IMR-90 (cell line): ENCODE measurements at places on chromosomes 4 and X.

DNA sequence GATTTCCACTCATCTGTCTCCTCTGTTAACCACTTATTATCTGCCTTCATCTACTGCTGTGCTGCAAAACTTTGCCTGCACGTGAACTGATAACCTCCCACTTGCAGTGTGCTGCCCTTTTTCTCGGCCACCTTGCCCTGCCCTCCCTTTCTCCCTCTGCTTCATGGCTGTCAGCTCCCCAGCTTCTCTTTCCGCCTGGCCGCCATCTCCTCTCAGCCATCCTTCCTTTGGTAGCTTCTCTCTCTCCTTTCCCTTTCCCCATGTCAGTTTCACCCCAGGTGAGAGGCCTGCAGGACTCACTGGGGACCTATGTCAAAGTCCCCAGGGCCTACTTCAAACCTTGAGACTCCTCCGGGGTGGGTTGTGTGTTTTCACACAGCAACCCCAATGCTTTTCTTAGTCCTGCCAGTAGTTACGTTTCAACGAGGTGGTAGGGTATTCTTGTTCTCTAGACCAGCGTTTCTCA is 6.6 kb downstream of the MSL3 start:
- no peaks in the 10 kb centered on the region for H3K4me1 ChIP-seq
- no peak overlapping the region for H3K4me3 ChIP-seq
- H3K27ac ChIP-seq = no peak overlapping the region
- no peaks in the 10 kb centered on the region for H3K27me3 ChIP-seq
- H3K36me3 ChIP-seq = peaks cover 27% of the 10 kb centered on the region
- no peak for DNase-seq

- no peak overlapping the region for H3K4me3 ChIP-seq
- 0 out of 2 replicates have a peak, but pooled peaks cover 3% of the 10 kb centered on the region for H3K27me3 ChIP-seq
- no peaks in the 10 kb centered on the region for H3K36me3 ChIP-seq
- H3K27ac ChIP-seq = no peak overlapping the region
- peaks cover 2% of the 10 kb centered on the region; the same call in 1 of the 2 replicates for H3K4me1 ChIP-seq
Observed at GRCh38 chr4:153676486-153676885, 7.6 kb upstream of the TLR2 start.

GRCh38 chrX:373641-374471 is 12.9 kb downstream of the PPP2R3B start:
- H3K27ac ChIP-seq = no peak overlapping the region
- peak overlapping the region; percentile 30 for H3K4me3 ChIP-seq
- H3K36me3 ChIP-seq = no peaks in the 10 kb centered on the region
- peak; percentile 27 for DNase-seq
- H3K27me3 ChIP-seq = peaks cover 5% of the 10 kb centered on the region; the same call in 1 of the 2 replicates

DNA sequence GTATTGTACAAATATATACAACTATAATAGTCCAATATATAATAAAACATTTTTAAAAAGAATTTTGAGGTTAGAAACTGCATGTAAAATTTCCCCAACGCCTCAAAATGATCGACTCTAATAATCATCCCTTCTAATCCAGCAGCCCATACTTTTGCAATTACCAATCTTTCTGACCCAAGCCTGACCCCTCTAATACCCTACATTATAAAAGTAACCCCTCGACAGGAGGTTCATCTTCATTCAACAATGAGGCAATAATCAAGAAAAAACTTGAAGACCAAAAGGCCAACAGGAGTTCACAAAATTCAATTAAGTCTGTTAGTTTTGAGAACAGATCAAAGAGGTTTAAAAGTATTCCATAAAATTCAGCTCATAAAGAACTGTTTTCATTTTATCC is 393.5 kb downstream of the GPM6A start:
- no peaks in the 10 kb centered on the region for H3K36me3 ChIP-seq
- H3K4me3 ChIP-seq = no peak overlapping the region
- no peak for DNase-seq
- H3K27ac ChIP-seq = no peak overlapping the region; the same call in 1 of the 2 replicates

GRCh38 chrX:7143076-7143475 is 4.4 kb upstream of the STS start:
- no peak overlapping the region for H3K4me3 ChIP-seq
- H3K4me1 ChIP-seq = peaks cover 10% of the 10 kb centered on the region
- no peaks in the 10 kb centered on the region for H3K36me3 ChIP-seq
- no peak overlapping the region for H3K27ac ChIP-seq
- H3K27me3 ChIP-seq = no peaks in the 10 kb centered on the region

GRCh38 chrX:121013897-121014455 is 28.4 kb upstream of the CT47A1 start:
- H3K27ac ChIP-seq = no peak overlapping the region
- no peaks in the 10 kb centered on the region for H3K27me3 ChIP-seq
- no peak for DNase-seq
- H3K4me3 ChIP-seq = no peak overlapping the region
- no peaks in the 10 kb centered on the region for H3K36me3 ChIP-seq
- H3K4me1 ChIP-seq = no peaks in the 10 kb centered on the region

DNA sequence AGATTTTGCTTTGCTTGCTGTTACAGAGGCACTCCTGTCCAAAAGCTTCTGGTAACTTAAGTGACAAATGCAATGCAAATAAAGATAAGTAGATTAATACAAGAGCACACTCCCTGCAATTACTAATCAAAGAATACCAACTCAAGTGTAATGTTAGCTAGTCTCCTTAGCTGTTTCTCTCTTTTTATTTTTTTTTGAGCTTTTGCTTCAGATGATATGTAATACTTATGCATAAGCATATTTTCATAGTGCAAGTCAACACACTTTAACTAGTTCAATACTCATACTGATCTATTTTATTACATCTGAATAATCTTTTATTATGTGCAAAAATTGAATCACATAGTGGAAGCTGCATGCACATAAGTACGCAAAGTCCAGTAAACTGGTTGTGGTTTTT is 2.7 kb downstream of the SLC7A11 start:
- peaks cover 5% of the 10 kb centered on the region for H3K4me1 ChIP-seq
- no peak for DNase-seq
- no peaks in the 10 kb centered on the region for H3K27me3 ChIP-seq
- H3K36me3 ChIP-seq = peaks cover 3% of the 10 kb centered on the region

- no peak overlapping the region for H3K4me3 ChIP-seq
- DNase-seq = no peak
- no peak overlapping the region for H3K27ac ChIP-seq
- no peaks in the 10 kb centered on the region for H3K27me3 ChIP-seq
- no peaks in the 10 kb centered on the region for H3K4me1 ChIP-seq
- H3K36me3 ChIP-seq = no peaks in the 10 kb centered on the region
Observed at GRCh38 chrX:8520178-8520577, 55.5 kb downstream of the VCX3B start.

DNA sequence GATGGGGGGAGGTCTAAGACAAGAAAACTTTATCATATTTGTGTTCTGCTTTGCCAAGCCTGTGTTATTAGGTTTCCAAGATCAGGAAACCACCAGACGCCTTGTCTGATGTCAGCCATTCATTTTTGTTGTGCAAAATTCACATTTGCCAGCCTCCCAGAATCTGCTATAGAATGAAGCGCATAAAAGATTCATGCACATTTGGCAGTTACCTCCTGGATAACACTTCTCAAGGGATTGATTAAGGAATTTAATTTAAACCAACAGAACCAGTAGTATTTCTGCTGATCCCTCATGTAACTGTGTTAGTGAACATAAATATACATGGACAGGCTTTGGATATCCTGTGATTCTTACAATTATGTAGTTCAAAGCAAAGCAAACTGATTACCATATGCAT is 187.9 kb downstream of the COMMD8 start:
- H3K4me3 ChIP-seq = no peak overlapping the region
- DNase-seq = no peak
- no peaks in the 10 kb centered on the region for H3K27me3 ChIP-seq
- H3K4me1 ChIP-seq = no peaks in the 10 kb centered on the region

- H3K4me1 ChIP-seq = 0 out of 2 replicates have a peak, but pooled peaks cover 2% of the 10 kb centered on the region
- H3K36me3 ChIP-seq = peaks cover 18% of the 10 kb centered on the region
- H3K4me3 ChIP-seq = no peak overlapping the region
- peak; percentile 71 for DNase-seq
Observed at GRCh38 chr4:39825741-39826231, 127.8 kb downstream of the UBE2K start.

DNA sequence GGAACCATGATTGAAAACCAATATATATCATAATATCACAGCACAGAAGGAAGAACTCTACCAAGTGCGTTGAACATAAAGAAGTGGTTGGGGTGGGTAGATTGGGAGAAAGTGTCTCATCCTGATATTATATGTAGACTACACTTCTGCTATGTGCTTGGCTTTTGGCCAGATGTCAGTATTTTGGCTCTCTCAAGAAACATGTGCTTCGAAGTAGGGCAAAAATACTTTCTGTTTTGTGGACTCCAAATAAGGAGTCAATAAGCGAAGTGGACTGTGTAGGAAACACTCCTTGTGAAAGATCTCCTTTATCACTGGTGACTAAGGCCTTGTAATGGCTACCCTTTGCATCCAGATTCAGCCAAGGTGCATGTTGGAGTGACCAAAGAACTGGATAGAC is 7.8 kb upstream of the HPSE start:
- peaks cover 5% of the 10 kb centered on the region; the same call in 1 of the 2 replicates for H3K27me3 ChIP-seq
- DNase-seq = no peak
- H3K27ac ChIP-seq = no peak overlapping the region

DNA sequence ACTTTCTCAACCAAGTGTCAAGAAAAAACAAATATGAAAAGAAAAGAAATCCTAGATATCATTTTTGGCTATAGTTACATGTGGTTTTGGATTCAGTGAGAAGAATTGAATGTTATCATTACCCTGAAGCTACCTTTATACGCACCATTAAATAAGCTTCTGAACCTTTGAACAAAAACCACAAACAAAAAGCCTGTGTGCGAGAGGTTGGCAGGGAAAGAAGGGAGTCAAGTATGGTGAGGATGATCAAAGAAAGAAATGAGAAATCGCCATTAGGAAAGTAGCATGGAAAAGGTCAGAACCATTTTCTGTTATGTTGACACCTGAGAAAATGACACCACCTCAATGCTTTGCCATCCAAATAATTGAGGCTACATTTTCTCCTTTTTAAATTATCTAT is 1.2 kb upstream of the SLC7A11 start:
- no peak for DNase-seq
- no peak overlapping the region for H3K4me3 ChIP-seq
- H3K27ac ChIP-seq = peak overlapping the region; percentile 88; the same call in 1 of the 2 replicates
- no peaks in the 10 kb centered on the region for H3K27me3 ChIP-seq
- no peaks in the 10 kb centered on the region for H3K36me3 ChIP-seq
- peaks cover 4% of the 10 kb centered on the region; the same call in 1 of the 2 replicates for H3K4me1 ChIP-seq

DNA sequence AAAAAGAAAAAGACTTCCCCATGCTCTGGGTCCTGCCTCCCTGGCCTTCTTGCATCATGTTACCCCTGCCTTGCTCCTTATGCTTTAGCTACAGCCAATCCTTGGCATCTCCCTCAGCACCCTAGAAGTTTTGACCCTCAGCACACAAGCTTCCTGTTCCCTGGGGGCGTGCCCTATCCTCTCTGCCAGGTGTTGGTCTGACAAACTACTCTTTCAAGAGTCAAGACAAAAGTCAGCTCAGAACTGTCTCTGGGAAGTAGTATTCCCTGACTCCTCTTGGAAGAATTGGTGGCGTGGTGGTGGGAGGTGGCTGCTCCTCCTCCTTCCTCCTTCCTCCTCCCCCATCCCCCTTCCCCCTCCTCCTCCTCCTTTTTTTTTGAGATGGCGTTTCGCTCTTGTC is 41.0 kb downstream of the PRPS1 start:
- H3K4me1 ChIP-seq = 0 out of 2 replicates have a peak, but pooled peaks cover 1% of the 10 kb centered on the region
- no peak overlapping the region for H3K4me3 ChIP-seq
- no peak overlapping the region for H3K27ac ChIP-seq
- no peak for DNase-seq
- peaks cover 11% of the 10 kb centered on the region for H3K27me3 ChIP-seq

- H3K36me3 ChIP-seq = peaks cover 14% of the 10 kb centered on the region
- DNase-seq = peak; percentile 93
- H3K4me3 ChIP-seq = no peak overlapping the region
- H3K4me1 ChIP-seq = peaks cover 12% of the 10 kb centered on the region; the same call in 1 of the 2 replicates
- H3K27me3 ChIP-seq = no peaks in the 10 kb centered on the region
Observed at GRCh38 chr4:183241322-183241640, 78.8 kb downstream of the CLDN22 start.

DNA sequence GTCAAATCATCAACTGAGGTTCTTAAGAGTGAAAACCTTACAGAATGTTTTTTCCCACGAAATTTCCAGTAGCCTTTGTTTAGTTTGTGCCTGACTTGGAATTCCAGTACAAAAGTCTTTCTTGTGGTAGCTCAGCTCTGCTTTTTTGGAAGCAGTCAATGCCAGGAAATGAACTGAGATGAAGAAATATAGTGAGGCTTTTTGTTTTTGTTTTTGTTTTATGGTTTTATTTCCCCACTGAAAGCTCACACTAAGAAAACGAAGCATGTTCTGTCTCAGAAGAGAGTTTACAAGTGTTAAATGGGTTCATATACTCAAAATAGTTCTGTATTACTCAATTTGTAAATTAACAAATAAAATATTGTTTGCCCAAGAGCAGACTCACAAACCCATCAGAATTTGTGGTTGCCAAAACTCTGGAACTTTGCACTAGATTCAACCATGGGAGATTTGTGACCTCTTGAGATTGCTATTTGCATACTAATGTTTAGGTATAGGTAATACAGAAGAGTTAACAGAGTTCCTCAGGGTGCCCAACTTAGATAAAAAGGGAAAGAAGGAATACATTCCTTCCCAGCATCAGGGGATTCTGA is 1060.8 kb downstream of the FAT4 start:
- no peaks in the 10 kb centered on the region for H3K27me3 ChIP-seq
- H3K36me3 ChIP-seq = no peaks in the 10 kb centered on the region
- no peaks in the 10 kb centered on the region for H3K4me1 ChIP-seq
- no peak overlapping the region for H3K27ac ChIP-seq
- no peak for DNase-seq

DNA sequence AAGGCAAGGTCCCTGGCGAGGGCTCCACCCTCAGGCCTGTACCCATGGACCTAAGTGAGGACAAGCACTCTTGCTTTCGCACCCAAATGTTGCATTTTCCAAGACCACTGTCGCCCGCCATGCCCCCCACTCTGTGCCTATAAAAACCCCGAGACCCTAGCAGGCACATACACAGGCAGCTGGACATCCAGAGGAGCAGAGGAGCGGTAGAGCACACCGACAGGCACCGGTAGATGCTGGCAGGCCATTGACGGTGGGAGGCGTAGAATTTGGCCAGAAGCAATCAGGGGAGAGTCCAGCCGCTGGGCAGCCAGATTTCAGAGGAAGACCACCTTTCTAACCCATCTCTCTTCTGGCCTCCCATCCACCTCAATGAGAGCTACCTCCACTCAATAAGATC is 715.2 kb upstream of the AADAT start:
- no peak overlapping the region for H3K4me3 ChIP-seq
- no peaks in the 10 kb centered on the region for H3K4me1 ChIP-seq
- no peaks in the 10 kb centered on the region for H3K36me3 ChIP-seq

DNA sequence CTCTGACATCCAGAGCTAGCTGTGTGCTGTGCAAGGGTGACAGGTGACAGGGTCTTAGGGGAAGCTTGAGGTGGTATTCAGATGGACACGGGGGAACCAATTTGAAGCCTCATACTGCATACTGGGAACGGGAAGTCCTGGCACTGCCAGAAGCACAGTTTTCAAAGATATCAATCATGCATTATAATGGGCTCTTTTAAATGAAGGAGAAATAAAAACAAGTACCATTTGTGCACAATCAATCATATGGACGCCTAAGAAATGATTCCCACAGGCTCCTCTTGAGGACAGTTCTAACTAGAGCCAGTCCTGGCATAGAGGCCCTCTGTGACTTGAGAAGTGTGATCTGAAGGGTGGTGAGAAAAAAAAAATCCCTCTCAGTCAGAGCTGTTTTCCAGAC is 50.9 kb downstream of the TSC22D3 start:
- H3K27me3 ChIP-seq = peaks cover 22% of the 10 kb centered on the region
- no peak overlapping the region for H3K4me3 ChIP-seq
- no peak for DNase-seq
- no peaks in the 10 kb centered on the region for H3K36me3 ChIP-seq
- no peak overlapping the region for H3K27ac ChIP-seq

- H3K27ac ChIP-seq = no peak overlapping the region
- no peaks in the 10 kb centered on the region for H3K36me3 ChIP-seq
- H3K27me3 ChIP-seq = no peaks in the 10 kb centered on the region
- peaks cover 13% of the 10 kb centered on the region for H3K4me1 ChIP-seq
- no peak overlapping the region for H3K4me3 ChIP-seq
Observed at GRCh38 chr4:38815885-38816782, 11.5 kb upstream of the TLR1 start.
